EH (cell line): ENCODE measurements at places on chromosomes 13 and 19.

- no peak for DNase-seq
Observed at GRCh38 chr13:71503781-71504180, 363.2 kb downstream of the DACH1 start.

DNA sequence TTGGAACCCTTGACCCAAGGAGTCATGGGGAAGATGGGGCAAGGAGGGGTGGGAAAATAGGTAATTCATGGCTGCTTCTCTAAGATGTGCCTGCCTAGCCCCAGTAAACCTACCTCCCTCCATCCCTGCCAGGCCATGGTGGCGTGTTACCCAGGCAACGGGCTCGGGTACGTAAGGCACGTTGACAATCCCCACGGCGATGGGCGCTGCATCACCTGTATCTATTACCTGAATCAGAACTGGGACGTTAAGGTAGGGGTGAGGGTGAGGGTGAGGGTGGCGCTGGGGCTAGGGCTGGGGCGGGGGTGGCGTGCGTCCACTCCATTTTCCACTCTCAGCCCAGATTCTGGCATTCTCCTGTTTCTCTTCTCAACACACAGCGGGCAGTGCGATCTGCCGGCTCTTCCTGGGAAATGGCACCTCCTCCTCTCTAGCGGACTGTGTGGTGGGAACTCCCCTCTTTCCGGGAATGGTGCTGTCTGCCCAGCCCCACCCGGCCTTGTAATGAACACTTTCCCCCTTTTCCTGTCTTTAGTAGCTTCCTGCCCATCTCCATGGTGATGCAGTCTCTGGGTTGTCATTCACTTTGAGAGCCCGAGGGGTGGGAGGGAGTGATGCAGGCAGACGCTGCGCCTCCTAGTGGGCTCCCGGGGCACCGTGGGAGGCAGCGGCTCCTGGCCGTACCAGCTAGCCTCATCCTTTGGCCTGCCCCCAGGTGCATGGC lies 7.6 kb downstream of the EGLN2 start:
- peak; percentile 99 for DNase-seq

GRCh38 chr19:49672131-49672919 lies 4.7 kb upstream of the PRMT1 start:
- peak; percentile 71 for DNase-seq

- DNase-seq, result peak; percentile 60
Observed at GRCh38 chr13:44243198-44243857, 130.3 kb upstream of the SERP2 start.

DNA sequence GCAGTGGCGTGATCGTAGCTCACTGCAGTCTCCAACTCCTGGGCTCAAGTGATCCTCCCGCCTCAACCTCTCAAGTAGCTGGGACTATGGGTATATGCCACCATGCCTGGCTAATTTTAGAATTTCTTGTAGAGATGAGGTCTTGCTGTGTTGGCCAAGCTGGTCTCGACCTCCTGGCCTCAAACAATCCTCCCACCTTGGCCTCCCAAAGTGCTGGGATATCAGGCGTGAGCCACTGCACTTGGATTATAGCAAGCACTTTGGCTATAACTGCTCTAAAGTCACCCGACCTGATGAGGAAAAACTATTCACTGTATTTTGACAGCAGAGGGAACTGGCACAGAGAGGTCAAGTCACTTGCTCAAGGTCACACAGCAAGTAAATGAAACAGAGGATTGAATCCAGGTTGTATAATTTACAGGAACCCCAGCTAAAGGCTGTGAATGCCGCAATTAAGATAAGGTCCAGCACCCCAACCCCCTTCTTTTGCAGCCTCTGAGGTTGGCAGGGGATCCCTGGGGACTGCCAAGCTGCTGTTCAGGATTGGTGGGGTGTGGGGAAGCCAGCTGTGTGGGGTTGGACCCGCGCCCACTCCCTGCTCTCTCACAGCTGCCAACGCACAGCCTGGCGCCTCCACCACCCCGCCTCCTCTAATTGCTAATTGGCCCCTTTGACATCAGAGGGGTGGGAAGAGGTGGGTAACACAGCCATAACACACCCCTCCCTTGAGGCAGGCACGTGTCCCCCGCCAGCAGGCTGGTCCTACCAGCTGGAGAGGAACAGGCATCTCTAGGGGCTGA lies 6.0 kb downstream of the TMIGD2 start:
- DNase-seq, result no peak

GRCh38 chr19:43723588-43723987 lies 7.7 kb downstream of the IRGC start:
- DNase-seq, result no peak

DNA sequence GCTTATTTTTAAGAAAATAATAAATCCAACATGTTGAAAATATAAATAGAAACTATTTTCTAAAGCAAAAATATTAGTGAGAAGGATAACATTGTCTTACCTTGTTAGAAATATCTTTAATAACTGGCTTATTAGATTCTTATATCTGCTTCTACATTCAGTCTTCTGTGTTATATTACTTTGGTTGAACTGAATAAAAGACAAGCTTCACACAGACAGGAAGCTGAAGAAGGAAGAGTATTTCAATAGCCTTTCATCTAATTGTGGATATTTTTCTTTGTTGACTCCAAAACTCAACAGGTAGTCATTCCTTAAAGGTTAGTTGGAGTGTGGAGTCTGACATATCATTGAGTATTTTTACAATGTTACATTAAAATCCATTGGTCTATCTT lies 10.9 kb downstream of the SETDB2 start:
- no peak for DNase-seq

- no peak for DNase-seq
Observed at GRCh38 chr13:30982906-30983305, 50.5 kb downstream of the TEX26 start.

DNA sequence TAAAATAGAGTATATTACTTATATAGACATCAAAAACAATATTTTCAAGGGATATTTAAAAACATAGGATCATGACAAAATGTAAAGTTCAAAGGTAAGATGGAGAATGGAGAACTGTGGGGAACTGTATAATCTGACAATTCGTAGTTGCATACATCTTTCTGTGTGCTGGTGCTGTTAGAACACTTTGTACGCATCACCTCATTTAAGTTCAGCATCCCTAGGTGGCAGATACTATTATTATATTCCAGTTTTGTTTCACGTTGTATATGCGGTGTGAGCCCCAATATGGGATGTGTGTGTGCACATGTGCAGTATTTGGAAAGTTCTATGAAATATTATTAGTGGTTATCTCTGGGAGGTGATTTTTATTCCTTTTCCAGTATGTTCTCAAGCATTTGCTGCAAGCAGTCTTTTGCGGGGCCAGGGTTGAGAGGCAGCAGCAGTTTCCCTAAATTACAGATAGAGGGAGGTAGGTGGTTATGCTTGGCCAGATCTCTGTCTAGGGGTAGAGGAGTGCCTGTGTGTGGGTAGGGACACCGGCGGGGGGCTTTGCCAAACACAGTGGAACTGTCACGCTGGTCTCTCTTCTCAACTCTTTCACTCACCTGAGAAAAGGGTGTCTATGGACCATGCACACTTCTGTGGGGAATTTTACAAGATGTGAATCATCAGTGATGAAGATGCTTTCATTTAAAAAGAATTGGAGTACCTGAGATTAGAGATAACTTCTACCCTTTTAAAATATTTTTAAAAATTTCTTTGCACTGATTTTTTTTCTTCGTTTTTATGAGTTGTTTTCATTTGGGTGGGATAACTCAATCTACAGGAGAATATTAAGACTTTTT lies 55.6 kb upstream of the ALOX5AP start:
- DNase-seq, result peak; percentile 49

DNA sequence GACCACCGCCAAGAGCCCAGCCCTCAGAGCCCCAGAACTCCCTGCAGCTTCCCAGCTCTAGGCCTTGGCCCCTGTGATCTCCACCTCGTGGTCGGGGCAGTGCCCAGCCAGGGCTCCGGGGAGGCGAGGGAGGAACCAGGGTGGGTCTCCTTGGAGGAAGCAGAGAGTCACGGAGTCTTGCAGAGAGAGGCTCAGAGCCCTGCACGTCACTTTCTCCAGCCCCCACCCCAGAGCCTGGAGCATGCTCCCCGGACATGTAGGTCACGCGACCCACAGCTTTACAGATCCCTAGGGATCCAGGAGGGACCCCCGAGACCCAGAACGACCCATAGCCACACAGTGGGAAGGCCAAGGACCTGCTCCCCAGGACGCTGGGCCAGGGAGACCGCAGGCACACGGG lies 11.9 kb downstream of the GADD45B start:
- DNase-seq, result no peak

DNA sequence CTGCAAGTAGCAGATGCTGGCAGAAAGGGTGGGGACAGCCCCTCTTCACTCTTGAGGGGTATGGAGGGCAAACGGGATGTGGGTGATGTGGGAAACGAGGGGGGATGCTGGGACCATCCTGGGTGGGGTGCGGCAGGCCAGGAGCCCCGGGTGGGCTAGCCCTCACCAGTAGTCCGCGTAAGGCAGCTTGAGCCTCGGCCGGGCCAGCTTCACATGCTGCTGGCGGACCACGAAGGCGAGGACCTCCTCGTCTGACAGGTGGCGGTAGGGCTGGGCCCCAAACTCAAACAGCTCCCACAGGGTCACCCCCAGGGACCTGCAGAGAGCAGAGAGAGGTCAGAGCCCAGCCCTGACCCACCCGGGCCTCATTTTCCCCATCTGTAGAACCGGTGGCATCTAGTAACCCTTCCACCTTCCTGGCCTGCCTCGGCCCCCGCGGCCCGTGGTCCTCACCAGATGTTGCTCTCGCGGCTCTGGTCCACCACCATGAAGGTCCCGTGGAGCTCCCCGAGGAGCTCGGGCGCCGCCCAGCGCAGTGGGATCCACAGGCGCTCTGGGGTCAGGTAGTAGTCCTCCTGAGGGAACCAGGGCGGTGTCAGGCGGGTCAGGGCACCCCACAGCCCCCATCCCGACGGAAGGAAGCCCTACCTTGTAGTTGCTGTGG lies 10.7 kb downstream of the LMTK3 start:
- no peak for DNase-seq

DNA sequence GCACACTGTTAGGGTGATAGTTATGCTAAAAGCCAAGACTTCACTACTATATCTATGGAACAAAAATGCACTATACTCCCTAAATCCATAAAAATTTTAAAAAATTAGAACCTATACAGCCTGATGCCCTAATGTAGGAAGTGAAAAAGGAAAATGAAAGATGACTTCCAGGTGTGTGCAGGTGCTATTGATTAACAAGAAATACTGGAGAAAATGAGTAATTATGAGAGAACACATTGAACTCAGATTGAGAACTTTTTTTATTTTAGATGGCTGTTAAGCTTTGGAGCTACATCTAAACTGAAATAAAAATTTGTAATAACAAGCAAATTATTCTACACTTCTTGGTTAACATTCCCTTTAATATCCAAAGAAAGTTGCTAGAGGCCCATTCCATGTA lies 1015.7 kb downstream of the PCDH9 start:
- no peak for DNase-seq

- DNase-seq, result no peak
Observed at GRCh38 chr13:49610176-49610575, 18.1 kb upstream of the ARL11 start.

- no peak for DNase-seq
Observed at GRCh38 chr19:3233831-3234230, 9.4 kb downstream of the CELF5 start.

GRCh38 chr19:33194886-33195644 lies 935 bp downstream of the LRP3 start:
- DNase-seq, result peak; percentile 65

GRCh38 chr19:21750586-21751128 lies 16.7 kb downstream of the ZNF100 start:
- DNase-seq, result no peak

GRCh38 chr13:77388944-77389624 lies 62.2 kb upstream of the MYCBP2 start:
- DNase-seq, result no peak

DNA sequence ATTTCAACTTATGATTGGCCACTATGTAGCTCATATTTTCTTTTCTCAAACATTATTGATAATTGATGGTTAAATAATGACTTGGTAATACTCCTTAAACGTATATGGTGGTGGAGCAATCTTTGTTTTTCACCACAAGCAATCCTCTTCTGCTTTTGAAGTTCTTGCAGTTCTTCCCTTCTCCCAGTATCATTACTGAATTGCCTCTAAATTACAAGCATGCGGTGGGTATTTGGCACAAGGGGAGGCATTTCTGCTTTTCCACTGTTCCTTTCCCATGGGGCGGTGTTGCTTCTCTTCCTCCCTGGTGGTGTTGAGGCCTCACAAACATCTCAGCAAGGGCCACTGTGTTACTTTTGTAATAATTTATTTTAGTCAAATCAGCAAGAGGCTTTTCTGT lies 234.4 kb upstream of the RXFP2 start:
- no peak for DNase-seq

DNA sequence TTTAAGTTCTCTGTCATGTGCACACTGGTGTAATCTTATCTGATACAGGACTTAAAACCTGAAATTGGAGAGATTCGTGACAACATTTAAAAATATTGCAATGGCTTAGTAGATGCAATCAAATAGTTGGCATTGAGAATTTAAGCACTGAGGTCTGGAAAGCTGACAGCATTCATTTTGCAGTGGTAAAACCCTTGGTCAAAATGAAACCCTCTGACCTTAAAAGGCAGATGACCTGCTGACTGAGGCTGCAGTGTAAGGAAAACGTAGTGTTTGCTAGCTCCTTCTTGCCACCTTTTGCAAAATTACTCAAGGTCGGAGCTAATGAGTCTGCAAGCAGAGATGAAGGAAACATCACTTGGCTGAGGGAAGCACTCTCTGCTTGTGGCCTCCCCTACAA lies 150.6 kb downstream of the KCTD12 start:
- DNase-seq, result no peak

GRCh38 chr19:14328406-14328805 lies 52.8 kb upstream of the ADGRE5 start:
- no peak for DNase-seq

GRCh38 chr13:114319441-114319913 lies 5.2 kb downstream of the CHAMP1 start:
- DNase-seq, result peak; percentile 97

DNA sequence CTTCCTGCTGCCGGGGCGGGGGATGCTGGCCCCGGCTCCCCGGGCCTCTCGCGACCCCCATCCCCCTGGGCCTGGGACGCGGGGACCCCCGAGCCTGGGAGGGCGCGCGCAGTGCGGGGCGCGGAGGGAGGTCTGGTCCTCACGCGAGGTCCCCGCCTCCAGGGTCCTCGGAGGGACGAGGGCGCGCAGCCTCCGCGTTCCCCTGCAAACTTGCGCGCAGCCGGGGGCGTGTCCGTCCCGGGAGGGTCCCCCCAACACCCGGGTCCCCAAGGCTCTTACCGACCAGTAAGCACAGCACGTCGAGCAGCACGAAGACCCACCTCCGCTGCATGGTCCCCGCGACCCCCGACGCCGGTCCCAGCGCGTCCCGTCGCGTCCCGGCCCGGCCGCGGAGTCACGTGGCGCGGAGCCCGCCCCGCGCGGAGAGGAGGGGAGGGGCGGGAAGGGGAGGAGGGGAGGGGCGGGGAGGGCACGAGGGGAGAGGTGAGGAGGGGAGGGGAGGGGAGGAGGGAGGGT lies at the start of gene PLPP2:
TSS of gene PLPP2 (minus strand) at position 398 of the 516 bp plus-strand sequence. CDS start at position 331, 67 bp downstream.
- peak; percentile 13 for DNase-seq

DNA sequence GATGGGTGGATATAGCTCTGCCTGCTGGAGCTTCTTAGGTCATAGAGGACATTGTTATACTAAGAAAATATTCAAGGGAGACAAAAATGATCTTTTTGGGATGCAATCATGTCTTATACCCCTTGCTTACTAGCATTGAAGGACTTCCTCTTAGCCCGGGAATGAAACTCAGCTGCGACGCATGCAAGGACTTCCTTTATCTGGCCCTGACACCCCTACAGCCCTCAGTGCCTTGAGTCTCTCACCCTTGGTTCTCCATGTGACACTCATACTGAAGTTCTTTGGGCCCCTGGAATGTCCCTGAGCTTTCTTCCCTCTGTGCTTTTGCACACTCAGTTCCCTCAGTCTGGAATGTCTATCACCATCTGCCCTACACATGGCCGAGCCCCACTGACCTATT lies 72.5 kb upstream of the MTIF3 start:
- DNase-seq, result no peak
